ENCODE measurements at places on chromosomes 1 and 21. TPM values are rescaled to one million over a fixed set of nuclear protein-coding genes. Genes with fewer than 3 reads are reported as not detected.

Gene ATP1A2
- not detected for total RNA-seq

Gene STRIP1
- 61.8 TPM for total RNA-seq

Gene CDA
- 0.68 TPM for total RNA-seq

Gene CCDC185
- not detected for total RNA-seq
